Mesenchymal stem cell (in vitro differentiated cells and primary cell): ENCODE measurements at places on chromosomes 2 and 18.

DNA sequence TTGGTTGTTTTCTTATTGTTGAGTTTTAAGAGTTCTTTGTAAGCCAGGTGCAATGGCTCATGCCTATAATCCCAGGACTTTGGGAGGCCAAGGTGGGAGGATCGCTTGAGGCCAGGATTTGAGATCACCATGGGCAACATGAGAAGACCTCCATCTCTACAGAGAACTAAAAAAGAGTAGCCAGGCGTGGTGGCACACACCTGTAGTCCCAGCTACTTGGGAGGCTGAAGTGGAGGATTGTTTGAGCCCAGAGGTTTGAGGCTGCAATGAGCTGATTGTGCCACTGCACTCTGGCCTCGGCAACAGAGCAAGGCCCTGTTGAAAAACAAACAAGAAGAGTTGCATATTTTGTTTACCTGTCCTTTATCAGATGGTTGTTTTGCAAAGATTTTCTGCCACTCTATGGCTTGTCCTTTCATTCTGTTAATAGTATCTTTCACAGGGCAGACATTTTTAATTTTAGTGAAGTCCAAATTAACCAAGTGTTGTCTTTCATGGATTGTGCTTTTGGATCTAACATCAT is 46.2 kb downstream of the UGGT1 start:
- no peak for DNase-seq

DNA sequence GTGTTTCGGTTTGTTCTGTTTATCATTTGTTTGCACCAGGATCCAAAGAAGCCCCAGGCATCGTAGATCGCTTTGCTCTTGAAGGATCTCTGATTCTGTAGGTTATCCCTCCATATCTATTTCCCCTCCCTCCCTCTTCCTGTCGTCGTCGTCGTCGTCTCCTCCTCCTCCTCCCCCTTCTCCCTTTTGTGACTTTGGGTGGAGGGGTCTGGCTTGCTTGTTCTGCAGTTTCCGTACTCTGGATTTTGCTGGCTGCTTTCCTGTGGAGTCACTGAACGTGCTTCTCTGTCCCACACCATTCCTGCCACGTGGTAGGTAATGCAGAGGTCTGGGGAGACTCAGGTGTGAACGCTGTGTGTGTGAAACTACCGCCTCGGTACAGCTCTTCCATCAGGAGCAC is 225.0 kb downstream of the LDLRAD4 start:
- DNase-seq: no peak

GRCh38 chr2:72636210-72636609 is 189.6 kb downstream of the EXOC6B start:
- no peak for DNase-seq

DNA sequence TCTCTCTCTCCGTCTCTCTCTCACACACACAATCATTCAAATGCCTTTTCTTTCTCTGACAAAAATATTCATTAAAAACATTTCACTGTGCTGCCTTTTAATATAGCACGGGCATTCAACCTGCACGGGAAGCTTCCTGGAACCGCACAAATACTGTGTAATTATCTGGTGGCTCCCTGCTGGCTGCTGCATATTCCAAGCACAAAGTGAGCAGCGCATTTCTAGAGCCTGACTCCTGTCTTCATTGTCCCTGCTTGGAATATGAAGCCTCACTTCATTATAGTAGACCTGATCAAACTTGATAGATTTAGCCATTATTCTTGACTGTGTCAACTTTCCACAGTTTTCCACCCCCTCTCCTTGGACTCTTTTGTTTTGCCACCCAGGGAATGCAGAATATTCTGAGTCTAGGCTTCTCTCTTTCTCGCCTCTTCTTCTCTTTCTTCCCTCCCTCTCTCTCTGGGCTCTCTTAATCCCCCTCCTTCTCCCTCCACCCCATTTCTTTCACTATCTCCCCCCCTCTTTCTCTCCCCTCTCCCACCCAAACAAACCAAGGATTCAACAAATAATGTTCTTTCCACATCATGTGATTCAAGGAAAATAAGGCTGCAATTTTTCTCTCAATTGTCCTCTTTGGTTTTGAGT is 672.1 kb upstream of the FANCL start:
- no peak for DNase-seq
